ENCODE measurements at places on chromosomes 3 and 15.

GRCh38 chr3:13849018-13849417 lies 30.9 kb downstream of the WNT7A start:
- DNase-seq, result no peak

- no peak for DNase-seq
These were observed 809.6 kb upstream of the NR2F2 start for GRCh38 chr15:95520922-95521321.

DNA sequence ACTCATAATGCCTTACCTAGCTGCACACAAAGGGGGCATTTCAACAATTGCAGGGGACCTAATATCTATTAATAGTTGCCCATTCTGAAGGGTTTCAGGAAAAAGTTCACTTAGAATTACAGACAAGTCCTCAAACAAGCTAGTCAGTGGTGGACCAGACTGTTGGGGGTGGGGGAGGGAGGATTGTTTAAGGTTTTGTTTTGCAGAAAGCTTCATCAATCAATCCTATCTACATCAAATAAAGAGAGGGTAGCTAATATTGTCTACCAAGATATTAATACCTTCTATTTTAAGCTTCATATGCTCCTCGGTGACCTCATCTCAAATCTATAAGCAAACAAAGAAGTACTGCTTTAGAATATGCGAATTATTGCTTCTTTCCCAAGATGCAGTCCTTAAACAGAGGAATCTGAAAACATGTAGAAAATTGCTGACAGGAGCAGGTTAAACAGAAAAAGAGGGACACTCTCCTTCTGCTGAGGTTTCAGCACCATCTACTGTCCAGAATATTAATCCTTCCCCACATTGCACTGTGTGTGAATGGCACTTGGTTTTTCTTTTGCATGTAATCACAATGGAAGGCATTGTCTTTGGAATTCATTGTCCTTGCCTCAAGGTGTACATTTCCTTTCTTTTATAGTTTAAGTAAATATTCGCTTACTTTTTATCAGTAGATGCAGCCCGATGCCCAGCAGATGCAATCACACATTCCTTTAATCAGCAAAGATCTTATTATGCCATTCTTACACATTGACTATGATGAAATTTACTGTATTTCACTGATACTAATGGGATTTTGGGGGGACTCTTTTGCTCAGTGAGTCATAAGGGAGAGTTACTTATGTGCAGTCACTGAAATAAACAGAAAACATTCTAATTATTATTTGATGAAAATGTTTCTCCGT lies 94.7 kb downstream of the IL5RA start:
- DNase-seq, result no peak

- DNase-seq, result no peak
These were observed 237.7 kb upstream of the AZI2 start for GRCh38 chr3:28586325-28586724.

GRCh38 chr15:63189941-63190768 lies 749 bp downstream of the RAB8B start:
- no peak for DNase-seq

- DNase-seq, result no peak
These were observed 79.8 kb upstream of the PFN2 start for GRCh38 chr3:150050510-150050909.

DNA sequence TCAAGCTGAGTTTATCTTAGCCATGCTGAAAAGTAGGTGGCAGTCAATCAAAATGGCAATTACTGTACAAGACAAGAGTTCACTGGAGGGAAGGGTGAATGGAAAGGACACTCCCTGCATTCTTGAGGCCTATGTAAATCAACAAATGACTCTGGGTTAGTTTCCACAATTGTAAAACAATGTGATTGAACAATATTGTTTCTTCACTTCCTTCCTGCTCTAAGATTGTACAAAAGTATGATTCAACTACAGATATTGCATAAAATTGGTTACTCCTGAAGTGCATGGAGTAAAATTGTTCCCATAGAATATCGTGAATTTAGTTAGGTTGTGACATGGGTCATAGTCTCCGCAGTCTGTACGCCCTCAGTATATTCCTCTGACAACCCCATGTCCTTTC lies 277.6 kb downstream of the LPP start:
- DNase-seq, result no peak

DNA sequence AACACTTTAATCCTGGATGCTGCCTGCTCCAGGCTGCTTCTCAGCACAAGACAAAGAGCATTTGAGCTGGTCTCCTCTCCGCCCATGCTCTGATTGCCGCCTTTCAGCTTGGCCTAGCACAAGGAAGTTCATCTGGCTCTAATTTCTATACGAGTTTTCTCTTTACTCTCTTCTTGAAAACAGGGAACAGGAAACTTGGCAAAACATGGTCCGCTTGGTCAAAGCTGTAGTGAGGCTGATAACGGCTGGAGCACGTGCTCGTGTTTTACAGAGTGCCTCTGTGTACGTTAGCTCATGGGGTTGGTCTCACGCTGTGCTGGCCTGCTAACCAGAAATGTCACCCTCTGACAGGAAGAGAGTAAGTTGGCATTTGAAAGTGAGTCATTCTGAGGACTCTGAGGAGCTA lies 19.2 kb downstream of the RARRES1 start:
- no peak for DNase-seq

GRCh38 chr3:73449774-73450173 lies 175.0 kb downstream of the PDZRN3 start:
- DNase-seq, result no peak

DNA sequence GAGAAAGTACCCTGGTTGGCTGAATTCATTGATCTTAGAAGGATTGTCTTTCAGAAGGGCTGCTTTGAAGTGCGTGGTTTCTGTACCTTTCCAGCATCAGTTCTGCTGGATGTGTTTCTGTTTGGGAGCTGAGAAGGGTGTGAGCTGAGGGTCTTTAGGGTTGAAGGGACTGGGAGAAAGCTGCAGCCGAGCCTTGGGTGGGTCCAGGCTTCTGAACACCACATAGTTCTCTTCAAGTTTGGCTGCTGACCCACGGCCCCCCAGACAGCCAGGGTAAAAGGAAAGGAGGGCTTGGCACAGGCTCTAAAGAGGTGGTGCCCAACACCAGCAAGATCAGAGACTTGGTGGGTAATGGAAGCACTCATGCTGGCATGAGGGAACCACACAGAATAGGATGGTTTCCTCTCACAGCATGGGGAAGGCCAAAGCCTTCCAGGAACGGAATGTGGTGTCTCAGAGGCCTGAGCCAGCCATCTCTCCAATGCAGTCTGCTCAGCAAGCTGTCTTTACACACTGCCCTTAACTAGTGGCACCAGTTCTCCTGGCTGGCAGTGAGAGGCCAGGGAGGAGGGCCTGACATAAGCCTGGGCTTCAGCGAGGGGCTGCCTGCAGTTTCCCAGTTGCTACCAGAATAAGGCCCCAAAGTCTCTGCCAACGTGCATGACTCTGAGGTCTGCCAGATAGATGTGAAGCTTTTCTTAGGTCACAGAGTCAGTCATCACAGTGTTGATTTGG lies 239.0 kb upstream of the TRIM42 start:
- DNase-seq, result no peak

- DNase-seq, result no peak
These were observed 1.3 kb upstream of the TMIE start for GRCh38 chr3:46699676-46700523.

- DNase-seq, result no peak
These were observed 40.3 kb downstream of the CHL1 start for GRCh38 chr3:236881-237280.

- peak; percentile 69 for DNase-seq
These were observed 36.7 kb downstream of the SMAD3 start for GRCh38 chr15:67101911-67102598.

DNA sequence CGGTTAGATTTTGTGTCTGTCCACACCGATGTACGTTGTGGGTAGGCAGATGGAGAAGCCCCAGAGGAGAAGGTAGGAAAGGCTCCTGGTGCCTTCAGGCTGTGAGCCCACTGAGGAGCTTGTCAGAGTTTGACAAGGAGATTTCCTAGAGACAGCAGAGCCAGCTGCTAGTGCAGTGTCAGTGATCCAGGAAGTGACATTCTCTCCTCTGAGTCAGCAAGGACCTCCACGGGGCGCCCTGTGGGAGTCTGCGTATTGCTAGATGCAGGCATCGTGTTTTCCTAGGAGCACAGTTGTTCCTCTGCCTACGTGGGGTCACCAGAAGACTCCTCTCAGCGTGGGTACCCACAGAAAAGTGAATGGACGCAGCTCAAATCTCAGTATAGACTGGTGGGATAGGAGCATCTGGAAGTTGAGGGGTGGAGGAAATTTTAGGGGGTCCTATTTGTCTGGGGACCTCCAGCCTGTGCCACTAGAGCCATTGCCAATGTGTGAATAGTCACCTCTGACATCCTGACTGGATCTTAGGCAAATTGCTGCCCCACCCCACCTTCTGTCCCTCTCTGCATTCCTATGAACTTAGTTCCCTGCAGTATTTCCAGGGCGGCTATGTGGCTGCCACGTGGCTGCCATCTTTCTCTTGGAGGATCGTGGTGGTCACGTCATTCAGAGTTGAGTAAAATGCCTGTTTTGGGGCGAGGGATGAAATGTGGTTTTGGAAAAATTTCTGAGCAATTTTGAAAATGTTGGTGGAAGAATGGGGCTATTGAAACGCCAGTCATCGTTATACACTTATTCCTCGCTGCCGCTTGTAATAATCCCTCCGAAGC lies 84.8 kb upstream of the KLHL25 start:
- DNase-seq, result no peak

GRCh38 chr3:16430717-16431630 lies 82.5 kb downstream of the RFTN1 start:
- DNase-seq, result no peak

GRCh38 chr15:80414546-80415357 lies 10.6 kb downstream of the ARNT2 start:
- no peak for DNase-seq

- DNase-seq, result no peak
These were observed 19.2 kb downstream of the KLF13 start for GRCh38 chr15:31345606-31346366.

DNA sequence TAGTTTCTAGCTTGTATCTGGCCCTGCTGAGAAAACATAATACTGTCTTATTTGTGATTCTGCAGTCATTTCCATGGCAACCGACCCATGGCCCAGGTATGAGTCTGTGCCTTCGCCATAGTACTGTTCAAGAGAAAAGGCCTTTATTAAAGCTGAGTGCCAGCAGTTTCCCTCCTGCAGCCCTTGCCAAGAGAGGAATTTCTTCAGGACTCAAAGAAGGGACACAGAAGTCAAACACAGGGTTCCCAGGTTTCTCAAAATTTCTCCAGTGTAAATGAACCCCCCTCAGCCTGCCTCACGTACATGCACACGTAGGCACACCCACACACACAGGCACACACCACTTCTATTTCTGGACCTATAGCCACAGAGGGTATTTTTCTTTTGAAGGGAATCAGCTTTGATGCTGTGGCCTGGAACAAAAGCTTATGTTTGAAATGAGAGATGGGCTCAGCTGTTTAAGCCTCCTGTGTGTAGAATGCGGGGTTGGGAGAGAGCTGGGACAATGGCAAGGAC lies 269.2 kb downstream of the PDCD6IP start:
- no peak for DNase-seq

GRCh38 chr15:82051664-82052063 lies 5.8 kb upstream of the MEX3B start:
- DNase-seq, result no peak

DNA sequence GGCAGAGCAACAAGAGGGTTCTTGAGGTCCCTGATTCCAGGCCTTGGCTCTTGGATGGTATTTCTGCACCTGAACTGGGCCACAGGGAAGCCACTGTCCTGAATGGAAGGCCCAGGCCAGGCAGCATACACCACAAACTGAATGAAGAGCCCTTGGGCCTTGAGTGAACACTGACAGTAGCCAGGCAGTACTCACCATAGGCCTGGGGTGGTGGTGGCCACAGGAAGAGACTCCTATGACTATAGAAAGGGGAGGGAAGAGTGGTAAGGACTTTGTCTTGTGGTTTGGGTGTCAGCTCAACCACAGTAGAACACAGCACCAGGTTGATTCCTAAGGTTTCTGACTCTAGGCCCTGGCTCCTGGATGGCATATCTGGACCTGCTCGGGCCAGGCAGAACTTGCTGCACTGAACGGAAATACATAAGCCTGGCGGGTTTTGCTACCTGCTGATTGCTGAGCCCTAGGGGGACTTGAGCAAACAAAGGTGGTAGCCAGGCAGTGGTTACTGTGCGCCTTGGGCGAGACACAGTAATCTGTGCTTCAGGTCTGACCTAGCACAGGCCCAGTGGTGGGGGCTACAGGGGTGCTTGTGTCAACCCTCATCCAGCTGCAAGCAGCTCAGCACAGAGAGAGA lies 241.4 kb downstream of the ISL2 start:
- DNase-seq, result no peak

DNA sequence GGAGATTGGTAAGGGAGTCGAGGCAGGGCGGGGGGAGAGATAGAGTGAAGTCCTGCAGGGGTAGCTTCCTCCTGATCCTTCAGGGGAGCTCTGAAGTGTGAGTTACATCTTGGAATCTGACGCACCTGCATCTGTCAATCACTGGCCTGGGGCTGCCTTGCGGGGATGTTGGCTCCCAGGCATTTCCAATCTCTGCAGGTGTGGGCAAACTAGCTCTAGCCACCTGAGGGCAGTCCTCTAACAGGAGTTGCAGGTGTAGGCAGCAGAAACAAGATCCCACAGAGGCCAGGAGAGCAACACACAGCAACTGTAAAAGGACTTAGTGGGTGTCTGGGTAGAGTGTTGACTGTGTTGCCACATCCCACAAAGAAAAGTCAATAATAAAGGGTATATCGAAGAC lies 63.6 kb downstream of the ZNF621 start:
- no peak for DNase-seq

- no peak for DNase-seq
These were observed 245.6 kb upstream of the SATB1 start for GRCh38 chr3:18670759-18671158.

GRCh38 chr3:187080799-187081450 lies 58.4 kb downstream of the RPL39L start:
- DNase-seq, result no peak

DNA sequence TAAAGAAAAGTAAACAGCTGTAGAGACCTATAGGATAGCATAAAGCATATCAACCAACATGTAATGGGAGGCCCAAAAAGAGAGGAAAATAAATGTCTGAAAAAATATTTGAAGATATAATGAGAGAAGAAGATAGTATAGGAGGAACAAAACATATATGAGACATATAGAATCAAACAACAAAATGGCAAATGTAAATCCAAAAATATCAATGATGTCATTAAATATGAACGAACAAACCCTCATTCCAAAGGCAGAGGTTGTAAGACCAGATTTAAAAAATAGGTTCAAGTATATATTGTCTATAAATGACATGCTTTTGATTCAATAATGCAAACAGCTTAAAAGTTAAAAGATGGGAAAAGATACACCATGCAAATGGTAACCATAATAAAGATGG lies 470.4 kb downstream of the AGBL1 start:
- no peak for DNase-seq

GRCh38 chr3:13073326-13074005 lies at the start of gene IQSEC1:
IQSEC1 (minus strand) TSS chr3:13073429; CDS start chr3:13073014, 415 bp downstream.
- peak; percentile 83 for DNase-seq

- no peak for DNase-seq
These were observed 329.1 kb downstream of the VPS13C start for GRCh38 chr15:61731099-61731498.

GRCh38 chr15:81893182-81893835 lies 152.5 kb downstream of the MEX3B start:
- no peak for DNase-seq

DNA sequence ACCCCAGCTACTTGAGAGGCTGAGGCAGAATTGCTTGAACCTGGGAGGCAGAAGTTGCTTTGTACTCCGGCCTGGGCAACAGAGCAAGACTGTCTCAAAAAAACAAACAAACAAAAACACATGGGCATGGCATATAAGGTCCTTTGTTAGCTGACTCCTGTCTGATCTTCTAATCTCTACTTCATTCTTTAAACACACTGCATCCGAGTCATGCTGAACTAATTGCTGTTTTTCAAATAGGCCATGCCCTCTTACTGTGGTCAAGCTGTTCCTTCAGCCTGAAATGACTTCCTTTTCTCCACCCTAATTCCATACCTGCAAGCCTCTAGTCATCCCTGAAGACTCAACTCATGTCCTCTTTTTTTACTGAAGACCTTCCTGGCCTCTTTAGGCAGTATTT lies 22.3 kb upstream of the SLMAP start:
- DNase-seq, result no peak

Measured in activated naive CD4-positive, alpha-beta T cell treated with anti-CD3 and anti-CD28 coated beads, Interleukin-2, amount 10 ng/mL, durations not matched to agents 7 days and 5 days (primary cell).